ENCODE measurements at places on chromosomes 7 and 10.
A peak's percentile ranks its signal among the peaks of the same experiment; 100 is the strongest.

DNA sequence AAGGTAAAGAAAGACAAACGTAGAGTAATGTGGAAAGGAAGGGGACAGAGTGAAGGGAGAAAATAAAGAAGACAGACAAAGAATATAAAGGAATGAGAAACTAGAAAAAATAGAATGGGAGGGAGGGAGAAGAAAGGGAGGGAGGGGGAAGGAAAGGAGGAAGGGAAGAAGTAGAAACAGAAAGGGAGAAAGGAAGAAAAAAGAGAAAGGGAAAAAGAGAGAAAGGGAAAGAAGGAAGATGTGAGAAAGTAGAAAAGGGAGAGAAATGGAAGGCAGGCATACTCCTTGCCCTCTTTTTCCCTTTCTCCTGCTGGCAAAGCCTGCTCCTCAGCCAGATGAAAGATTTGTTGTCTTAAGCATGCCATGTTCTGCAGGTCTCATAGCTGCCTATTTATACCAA lies 1137.8 kb upstream of the C7orf33 start:
- no peak for DNase-seq

DNA sequence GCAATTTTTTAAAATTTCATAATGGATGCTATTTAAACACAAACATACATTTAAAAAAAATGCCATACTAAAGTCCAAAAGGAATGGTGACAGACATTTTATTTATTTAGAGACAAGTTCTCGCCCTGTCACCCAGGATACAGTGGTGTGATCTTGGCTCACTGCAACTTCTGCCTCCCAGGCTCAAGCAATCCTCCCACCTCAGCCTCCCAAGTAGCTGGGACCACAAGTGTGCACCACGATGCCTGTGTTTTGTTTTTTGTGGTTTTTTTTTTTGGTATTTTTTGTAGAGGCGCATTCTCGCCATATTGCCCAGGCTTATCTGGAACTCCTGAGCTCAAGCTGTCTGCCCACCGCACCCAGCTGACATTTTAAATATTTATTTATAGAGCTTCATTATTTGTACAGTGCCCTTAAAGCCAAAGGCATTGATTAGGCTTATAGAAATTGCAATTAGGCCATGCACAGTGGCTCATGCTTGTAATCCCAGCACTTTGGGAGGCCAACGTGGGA lies 703.5 kb downstream of the AUTS2 start:
- no peak for DNase-seq

- DNase-seq: peak; percentile 65
Measured at GRCh38 chr10:93115661-93116383, 42.1 kb downstream of the CYP26A1 start.

- DNase-seq: no peak
Measured at GRCh38 chr7:49346195-49346899, 422.0 kb downstream of the CDC14C start.

DNA sequence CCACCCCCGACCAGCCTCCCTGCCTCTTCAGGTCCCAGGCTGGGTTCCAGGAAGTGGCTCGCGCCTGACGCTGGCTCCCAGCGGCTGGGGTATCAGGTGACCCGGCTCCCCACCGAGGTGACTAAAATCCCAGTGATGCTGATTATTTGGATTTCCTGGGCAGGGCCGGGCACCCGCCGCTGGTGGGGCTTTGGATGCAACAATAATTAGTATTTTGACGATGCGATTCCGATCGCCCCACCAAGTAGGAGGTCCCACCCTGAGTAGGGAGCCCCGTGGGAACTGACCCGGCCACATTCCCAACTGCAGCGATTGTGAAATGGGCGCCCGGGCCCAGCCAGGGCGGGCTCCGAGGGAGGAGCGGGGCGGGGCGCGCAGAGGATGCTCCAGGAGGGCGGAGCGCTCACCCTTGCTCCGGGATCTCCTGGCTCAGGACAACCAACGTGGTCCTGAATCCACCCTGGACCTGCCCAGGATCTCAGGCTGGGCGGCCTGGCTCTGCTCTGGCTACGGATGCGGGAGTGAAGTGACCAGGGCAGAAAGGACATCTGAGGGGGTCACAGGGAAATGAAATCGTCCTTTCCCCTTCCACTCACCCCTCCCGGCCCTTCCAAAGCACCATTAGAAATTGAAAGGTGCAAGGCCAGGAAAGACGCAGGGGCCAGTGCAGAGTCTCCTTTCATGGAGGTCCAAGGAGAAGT lies 32.6 kb downstream of the DUSP5 start:
- no peak for DNase-seq

Data from stimulated activated CD4-positive, alpha-beta T cell treated with anti-CD3 and anti-CD28 coated beads, Interleukin-1b, Interleukin-23, amount 100 ng/mL, for 48 hours (primary cell).